ENCODE measurements at places on chromosomes 4 and X.
A peak's percentile ranks its signal among the peaks of the same experiment; 100 is the strongest.

DNA sequence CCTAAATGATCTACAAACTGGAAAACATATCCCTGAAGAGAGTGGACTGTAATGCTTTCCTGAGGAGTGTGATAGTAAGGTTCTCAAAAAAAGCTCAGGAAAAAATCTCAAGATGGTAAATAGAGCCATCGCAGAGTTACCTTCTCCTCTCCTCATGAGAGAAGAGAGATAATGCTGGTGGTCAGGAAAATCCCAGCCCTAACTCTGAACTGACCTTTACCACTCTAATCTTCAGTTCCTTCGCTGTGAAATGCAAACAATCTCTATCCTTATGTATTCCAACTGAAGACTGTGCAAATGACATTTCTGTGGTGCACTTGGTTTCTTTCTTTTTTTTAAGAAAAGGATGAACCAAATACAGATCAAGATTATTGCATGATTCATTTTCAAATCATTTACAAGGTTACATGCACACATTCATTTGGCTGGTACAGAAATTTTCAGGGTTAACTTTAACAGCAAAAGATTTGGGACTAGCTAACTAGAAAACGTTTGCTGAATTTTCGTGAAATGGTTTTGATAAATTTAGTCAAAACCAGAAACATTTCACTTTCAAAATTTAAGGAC lies 8.3 kb downstream of the PPM1K start:
- DNase-seq: no peak

DNA sequence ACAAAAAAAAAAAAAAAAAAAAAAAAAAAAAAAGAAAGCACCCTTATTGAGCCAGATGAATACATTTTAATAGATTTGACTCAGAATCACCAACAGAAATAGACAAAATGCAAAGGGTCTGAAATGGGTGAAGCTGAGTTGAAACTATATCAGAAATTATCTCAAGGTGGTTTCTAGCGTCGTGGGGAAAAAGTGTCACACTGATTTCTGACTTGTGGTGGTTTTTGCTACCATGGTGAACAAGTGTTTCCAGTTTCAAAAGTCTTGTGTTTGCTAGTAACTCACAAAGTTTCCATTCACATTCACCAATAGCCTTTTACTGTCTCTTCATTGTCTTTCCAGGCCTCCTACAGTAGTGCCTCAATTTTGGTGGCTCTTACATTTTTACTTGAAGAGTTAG lies 135.5 kb downstream of the ARHGAP24 start:
- DNase-seq: peak; percentile 6

DNA sequence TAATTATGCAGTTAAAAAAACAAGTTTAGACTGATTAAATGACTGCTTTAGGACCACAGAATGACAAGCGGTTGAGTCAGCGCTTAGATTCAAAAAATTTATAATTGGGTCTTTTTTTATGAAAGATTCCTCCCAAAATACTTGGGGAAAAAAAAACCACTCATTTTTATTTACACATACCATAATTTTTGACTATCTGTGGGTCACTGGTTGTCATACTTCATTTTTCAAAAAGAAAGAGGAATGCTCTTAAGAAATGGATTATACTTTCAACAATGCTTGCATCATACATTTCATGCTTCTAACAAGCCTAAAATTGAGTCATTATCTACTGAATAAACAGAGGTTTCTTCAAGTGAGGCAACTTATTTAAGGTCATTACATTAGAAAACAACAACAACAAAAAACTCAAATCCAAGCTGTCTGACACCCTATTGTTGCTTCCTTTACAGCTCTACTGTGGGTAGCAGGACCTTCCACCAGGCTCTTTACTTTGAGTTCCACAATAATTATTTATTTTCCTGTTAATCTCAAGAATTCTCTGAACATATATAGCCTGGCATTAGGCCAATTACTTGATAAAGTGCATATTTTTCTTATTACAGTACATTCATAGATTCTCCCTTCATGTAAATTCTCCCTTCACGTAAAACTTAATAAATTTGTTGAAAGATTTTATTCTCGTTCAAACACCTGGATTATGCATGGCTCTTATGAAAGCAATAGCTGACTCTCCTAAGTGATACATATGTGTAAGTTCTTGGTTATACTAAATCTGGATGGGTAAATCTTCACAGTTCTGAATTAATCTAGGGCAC lies 445.5 kb downstream of the PCDH10 start:
- no peak for DNase-seq

GRCh38 chr4:146834263-146835034 lies 111.2 kb downstream of the TTC29 start:
- no peak for DNase-seq

DNA sequence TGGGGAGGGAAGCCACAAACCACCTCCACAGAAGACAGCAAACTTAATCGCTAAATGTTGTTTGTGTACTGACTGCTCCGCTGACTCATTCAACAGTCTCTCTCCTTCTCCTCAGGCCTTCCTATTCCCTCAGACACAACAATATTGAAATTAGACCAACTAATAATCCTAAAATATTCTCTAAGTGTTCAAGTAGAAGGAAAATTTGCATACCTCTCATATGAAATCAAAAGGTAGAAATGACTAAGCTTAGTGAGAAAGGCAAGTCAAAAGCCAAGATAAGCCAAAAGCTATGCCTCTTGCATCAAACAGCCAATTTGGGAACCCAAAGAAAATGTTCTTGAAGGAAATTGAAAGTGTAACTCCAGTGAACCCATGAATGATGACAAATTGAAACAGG lies 75.7 kb upstream of the ARHGAP24 start:
- no peak for DNase-seq

DNA sequence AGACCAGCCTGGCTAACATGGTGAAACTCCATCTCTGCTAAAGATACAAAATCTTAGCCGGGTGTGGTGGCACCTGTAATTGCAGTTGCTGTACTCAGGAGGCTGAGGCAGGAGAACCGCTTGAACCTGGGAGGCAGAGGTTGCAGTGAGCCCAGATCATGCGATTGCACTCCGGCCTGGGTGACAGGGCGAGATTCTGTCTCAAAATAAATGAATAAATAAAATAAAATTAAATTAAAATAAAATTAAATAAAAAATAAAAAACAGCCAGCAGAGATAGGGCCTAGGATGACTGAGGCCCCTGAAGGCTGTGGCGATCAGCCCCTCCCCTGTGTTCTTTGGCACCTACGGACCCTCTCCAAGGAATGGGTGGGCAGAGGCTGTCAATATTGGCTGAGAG lies 22.8 kb upstream of the IL3RA start:
- DNase-seq: no peak

DNA sequence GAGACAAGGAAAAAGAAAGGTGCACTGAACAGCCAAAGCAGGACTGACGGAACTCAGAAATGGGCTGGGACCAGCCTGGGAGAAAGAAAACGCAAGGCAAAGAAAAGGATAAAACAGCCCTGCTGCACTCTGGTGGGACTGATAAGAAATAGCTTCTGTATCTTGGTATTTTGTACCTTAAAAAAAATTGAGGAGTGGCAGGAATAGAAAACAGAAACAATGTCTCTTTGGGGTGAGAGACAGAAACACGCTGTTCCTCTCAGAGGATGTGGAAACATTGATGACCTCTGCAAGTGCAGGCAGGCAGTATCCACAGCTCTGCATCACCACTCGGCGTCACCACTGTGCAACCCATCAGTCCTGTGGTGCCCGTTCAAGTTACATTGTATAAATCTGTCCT lies 152.5 kb upstream of the SPRY1 start:
- no peak for DNase-seq

DNA sequence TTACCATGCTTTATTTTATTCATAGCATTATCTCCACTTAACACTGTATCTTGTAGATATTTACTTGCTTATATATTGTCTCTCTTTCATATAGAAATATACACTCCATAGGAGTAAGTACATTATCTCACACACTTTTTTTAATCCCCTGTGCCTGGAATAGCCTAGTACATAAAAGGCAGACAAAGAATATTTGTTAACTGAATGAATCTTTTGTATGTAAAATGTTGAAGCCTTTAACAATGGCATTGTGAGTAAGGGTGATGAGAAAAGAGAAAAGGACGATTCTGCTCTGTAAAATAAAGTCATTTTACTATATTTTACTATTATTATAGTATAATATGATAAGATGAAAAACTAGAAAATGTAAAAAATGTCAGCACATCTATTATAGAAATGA lies 97.7 kb upstream of the PDHA2 start:
- DNase-seq: no peak

GRCh38 chrX:150352114-150352513 lies 11.0 kb upstream of the MAMLD1 start:
- DNase-seq: no peak

GRCh38 chr4:130210864-130211263 lies 1114.9 kb downstream of the C4orf33 start:
- DNase-seq: no peak

- no peak for DNase-seq
Observed at GRCh38 chr4:73258436-73258685, 237 bp downstream of the ANKRD17 start.

- DNase-seq: peak; percentile 80
Observed at GRCh38 chrX:1537031-1537715, at the start of gene P2RY8. TSS of gene P2RY8 (minus strand) at chrX:1537185. CDS start at chrX:1466558, 70,627 bp downstream.

- DNase-seq: no peak
Observed at GRCh38 chr4:73308286-73308685, 49.7 kb upstream of the ANKRD17 start.

GRCh38 chr4:29927895-29928294 lies 792.3 kb upstream of the PCDH7 start:
- no peak for DNase-seq

DNA sequence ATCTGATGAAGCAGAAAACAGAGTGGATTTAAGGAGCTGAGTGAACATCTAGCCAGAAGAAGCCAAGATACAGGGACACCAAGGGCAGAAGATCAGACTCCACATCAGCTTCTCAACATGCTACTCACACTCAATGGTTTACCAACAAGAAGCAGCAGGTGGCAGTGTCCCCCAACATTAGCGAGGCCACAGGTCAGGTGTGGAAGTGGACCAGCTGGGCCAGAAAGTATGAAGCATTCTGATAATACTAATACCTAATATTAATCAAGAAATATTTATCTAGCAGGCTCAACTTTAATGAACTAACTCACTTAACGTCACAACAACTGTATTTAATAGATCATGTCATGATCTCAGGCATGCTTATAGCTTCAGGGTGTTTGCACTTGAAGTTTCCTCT lies 73.4 kb upstream of the TTC29 start:
- DNase-seq: peak; percentile 36

DNA sequence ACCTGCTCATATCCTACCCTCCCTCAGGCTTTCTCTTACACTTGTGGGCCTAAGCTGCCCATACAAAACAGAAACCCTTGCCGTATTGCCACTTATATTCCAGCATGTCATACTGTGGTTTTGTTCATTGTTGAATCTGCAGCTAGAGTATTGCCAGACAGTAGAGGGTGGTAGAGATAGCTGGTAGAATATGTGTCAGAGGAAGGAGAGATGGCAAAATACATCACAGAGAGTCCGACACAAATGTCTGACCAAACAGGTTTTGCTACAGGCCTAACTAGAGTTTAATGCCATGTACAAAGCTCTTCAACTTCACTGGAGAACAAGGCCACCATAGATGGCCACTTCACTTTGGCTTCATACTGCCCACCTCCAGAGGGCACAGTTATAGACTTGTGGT lies 160.1 kb downstream of the EFHC2 start:
- DNase-seq: no peak

DNA sequence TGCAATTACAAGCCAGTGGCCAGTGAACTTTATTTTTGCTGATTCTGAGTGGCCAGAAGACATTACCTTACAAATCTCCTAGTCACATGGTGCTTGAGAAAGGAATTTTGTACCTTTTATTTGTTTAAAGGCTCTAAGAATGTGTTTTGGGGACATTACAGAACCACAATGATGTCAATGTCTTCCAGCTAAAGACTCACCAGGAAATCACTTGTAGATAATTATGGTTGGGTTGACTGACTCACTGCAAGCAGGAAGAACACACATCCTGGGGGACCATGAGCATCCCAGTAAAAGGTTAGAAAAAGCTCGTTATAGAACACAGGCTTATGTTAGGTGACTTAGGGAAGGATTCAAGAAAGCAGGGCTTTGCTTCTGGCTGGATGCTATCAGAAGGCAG lies 119.4 kb upstream of the FAM9B start:
- DNase-seq: no peak

GRCh38 chr4:140302151-140302859 lies 71.1 kb upstream of the SCOC start:
- no peak for DNase-seq

GRCh38 chr4:7705062-7705461 lies 234.6 kb downstream of the AFAP1 start:
- DNase-seq: no peak

DNA sequence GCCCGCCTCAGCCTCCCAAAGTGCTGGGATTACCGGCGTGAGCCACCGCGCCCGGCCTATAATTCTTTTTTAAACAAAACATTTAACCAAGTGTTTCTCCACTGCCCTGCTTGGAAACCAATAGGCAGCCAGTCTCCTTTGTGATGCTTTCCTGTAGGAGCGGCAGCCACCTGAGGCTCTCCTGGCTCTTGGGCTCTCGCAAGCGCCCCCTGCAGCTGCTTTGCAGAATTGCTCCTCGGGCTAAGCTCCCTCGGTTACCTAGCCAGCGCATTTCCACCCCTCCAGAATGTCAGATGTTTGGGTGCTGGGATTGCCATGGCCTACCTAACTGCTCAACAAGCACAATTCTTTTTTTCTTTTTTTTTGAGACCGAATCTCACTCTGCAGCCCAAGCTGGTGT lies 7.7 kb downstream of the S100P start:
- DNase-seq: peak; percentile 42

DNA sequence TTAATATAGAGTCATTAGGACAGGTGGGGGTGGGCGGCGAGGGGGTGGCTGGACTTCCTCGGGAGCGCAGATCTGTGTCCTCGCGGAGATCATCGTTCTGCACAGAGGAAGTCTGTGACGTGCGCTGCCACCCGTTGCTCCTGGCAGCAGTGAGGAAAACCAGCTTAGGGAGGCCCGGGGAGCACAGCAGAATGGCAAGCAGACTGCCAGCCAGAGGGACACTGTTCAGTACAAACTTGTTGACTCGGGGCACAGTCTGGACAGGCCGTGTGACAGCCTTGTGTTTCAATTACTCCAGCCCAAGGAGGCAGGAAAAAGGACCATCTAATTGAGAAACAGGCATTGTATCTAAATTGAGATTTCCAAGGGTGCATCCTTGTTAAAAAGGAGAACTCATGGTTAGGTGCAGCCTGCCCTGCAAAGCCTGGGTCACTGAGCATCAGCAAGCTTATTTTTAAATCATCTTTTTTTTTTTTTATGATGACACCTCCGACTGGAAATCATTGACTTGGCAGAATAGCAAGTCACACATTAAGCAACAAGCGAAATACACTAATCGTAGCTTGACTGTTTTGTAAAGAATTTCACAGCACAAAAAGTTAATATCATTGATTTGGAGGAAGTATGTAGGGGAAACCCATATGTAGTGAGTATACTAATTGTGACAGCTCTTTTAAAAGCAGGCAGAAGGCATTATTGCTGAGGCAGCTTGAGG lies 512.0 kb upstream of the FAT1 start:
- DNase-seq: no peak

DNA sequence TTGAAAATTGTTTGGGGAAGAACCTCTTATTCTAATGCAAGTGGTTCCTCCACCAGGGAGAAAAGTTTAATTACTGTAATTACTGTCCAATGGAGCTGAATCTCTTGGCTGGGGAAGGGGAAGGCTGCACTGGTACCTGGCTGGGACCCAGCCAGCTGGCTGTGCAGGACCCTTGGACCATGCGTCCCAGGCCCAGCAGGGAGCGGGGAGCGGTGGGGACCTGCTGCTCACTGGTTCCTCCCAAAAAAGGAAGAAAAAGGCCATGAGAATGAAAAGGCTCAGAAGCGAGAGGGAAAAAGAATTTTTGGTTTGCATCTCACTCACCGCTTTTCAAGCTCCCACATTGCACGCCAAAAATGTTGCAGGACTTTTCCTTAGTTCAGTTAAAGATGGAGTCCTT lies 333.5 kb downstream of the FAM47B start:
- no peak for DNase-seq

GRCh38 chr4:25908491-25908901 lies 5.5 kb upstream of the SMIM20 start:
- no peak for DNase-seq
